Activated CD4-positive, alpha-beta T cell treated with anti-CD3 and anti-CD28 coated beads, Interleukin-2, Interleukin-4, amounts not matched to agents 100 ng/mL and 50 ng/mL, durations not matched to agents 16 hours and 8 hours (primary cell): ENCODE measurements at places on chromosomes 2 and 18.

GRCh38 chr18:5903386-5903785 lies 8.1 kb upstream of the TMEM200C start:
- DNase-seq = no peak

GRCh38 chr2:109736177-109736827 lies 57.8 kb upstream of the RGPD5 start:
- peak; percentile 24 for DNase-seq

- DNase-seq = peak; percentile 83
Measured at GRCh38 chr2:168432565-168433186, 23.4 kb upstream of the CERS6 start.

DNA sequence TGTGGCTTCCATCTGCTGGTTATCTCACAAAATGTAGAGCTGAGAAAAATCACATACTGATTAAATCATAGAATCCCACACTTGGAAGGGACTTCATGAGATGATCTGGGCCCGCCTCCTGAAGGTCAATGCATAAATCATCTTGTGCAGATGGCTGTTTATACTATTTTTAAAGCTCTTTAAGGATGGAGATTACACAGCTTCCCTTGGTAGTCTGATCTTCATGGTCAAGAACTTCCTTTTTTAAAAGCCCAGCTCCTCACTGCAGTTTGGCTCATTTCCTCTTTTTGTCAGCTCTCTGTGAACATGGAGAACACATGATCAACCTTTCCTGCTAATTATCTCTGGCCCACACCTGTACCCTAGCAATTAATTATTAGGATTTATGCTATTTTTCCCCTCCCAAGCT lies 25.9 kb downstream of the GCG start:
- no peak for DNase-seq

DNA sequence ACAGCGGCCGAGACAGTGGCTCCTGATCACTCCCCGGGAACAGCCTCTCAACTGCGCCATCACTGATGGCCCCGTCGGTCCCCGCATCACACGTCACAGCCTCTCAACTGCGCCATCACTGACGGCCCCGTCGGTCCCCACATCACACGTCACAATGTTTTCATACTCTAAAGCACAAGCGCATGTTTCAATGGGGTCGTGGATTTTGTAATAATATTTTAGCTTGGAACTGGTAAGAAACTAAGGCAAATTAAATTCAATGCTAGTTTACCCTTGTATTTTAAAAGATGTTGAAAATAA lies 44.2 kb upstream of the CTDP1 start:
- DNase-seq = no peak

DNA sequence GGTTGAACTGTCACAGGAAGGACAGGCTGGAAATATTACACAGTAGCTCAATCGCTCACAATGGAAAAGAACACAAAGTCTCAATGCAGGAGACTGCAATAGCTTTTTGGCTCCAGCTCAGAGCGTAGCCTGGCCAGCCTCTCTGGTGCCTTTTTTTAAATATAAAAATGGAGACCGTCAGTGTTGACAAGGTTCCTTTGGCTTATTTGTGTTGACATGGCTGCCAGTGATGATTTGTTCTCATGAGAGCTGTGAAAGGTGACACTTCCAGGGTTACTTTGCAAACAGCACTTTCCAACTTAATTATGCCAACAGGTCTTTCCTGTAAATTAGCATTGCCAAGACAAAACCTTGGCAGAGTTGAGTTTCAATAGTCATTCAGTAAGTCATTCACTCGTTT lies 70.8 kb downstream of the KCNE4 start:
- DNase-seq = no peak

DNA sequence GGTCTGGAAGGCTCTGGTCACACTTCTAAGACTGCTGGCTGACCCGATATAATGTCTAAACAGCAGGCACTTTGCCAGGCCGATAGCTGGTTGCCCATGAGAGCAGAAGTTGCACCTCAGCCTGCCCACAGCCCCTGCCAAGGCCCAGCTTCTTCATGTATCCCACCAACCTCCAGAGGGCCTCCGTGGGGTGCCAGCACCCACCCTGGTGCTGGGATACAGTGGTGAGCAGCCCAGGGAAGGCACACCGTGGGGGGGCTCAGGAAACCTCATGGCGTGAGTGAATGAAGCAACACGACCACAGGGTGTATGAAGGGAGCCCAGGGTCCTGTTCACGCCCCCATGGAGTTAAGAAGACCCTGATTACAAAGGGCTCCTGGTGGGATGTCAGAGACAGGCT lies 16.2 kb upstream of the GLI2 start:
- no peak for DNase-seq

- no peak for DNase-seq
Measured at GRCh38 chr2:222424276-222424728, at the start of gene SGPP2. Gene SGPP2 (plus strand): TSS chr2:222424543. CDS start chr2:222424603, 60 bp downstream.

- no peak for DNase-seq
Measured at GRCh38 chr18:48597671-48598070, 58.8 kb downstream of the CTIF start.

GRCh38 chr2:102509749-102510148 lies 36.7 kb downstream of the SLC9A4 start:
- no peak for DNase-seq

DNA sequence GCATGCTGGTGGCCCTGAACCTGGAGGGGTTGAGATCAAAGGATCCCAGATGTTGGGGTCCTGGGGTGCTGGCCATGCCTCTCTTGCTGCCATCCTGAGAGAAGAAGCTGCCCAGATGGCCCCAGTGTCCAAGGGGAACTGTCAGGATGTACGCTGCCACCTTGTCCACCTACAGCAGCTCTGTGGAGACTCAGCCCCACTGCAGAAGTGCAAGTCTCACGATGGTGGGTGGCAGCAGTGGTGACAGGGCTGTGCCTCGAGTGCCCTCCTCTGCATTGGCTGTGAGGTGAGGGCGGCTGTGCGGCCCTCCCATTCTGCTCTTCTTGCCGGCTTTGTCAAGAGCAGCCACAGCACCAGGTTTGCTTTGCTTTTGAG lies 24.7 kb downstream of the ODC1 start:
- no peak for DNase-seq

DNA sequence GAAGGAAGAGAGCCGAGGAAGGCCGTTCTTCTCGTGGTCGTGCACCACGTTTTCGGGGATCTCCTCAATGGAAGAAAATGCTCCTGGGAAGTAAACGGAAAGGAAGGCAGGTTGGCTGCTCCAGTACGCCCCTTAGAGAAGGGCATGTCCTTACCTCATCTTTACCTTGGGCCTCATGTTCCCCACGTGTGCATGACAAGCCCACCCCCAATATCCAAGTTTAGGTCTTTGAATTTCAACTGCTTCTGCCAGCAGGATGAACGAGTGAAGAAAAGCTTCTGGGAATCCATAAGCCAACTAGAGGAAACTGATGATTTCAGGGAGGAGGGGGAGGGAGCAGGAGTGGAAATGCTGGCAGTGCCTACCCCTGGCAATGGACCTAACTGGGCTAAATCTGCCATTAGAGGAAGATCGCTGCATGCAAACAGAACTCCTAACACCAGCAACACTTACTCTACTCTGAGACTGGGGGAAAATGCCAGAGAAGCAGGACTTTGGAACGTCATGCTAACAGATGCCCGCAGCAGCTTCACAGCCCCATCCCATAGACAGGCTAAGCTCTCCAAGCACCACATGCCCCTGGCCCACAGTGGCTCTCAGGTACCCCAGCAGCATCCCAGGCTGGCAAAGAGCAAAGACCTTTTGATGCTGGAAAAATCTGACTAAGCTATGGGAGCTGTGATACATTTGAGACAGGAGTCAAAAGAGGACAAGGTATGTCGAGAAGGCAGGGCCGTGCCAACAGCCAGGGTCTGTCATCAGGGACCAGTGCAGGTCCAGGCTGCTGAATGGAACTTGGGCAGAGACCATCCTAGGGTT lies 21.7 kb downstream of the CHST10 start:
- no peak for DNase-seq

DNA sequence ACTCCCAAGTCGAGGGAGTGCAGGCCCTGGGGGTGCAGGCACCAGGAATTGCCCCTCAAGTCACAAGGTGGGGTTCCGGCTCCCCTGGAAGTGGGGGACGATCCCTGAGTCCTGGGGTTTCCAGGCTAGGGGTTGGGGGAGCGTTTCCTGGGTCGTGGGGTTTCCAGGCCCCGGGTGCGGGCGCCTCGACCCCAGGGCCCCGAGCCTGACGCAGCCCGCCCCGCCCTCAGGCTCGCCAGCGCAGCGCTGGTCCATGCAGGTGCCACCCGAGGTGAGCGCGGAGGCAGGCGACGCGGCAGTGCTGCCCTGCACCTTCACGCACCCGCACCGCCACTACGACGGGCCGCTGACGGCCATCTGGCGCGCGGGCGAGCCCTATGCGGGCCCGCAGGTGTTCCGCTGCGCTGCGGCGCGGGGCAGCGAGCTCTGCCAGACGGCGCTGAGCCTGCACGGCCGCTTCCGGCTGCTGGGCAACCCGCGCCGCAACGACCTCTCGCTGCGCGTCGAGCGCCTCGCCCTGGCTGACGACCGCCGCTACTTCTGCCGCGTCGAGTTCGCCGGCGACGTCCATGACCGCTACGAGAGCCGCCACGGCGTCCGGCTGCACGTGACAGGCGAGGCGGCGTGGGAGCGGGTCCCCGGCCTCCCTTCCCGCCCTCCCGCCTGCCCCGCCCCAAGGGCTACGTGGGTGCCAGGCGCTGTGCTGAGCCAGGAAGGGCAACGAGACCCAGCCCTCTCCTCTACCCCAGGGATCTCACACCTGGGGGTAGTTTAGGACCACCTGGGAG lies 12.0 kb downstream of the SIGLEC15 start:
- peak; percentile 27 for DNase-seq

DNA sequence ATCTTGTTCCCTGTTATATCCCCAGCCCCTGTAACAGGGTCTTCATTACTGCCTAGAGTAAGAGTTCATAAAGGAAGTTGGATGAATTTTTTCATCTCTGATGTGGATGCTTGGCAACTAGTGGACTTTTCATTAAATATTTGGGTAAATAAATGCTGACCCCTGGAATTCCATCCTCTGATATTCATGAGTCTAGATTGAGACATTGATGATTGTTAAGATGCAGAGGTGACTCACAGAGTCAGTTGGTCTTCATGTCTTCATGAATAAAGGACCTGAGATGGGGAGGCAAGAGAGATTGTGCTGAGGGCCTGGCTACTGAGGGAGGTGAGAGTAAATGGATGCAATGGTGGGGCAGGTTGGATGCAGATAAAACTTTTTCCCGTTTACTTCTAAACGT lies 132.7 kb upstream of the NT5C1B start:
- DNase-seq = no peak

GRCh38 chr18:27382567-27383216 lies 197.6 kb upstream of the CHST9 start:
- no peak for DNase-seq

GRCh38 chr2:98084151-98084868 lies 2.7 kb upstream of the VWA3B start:
- DNase-seq = no peak

DNA sequence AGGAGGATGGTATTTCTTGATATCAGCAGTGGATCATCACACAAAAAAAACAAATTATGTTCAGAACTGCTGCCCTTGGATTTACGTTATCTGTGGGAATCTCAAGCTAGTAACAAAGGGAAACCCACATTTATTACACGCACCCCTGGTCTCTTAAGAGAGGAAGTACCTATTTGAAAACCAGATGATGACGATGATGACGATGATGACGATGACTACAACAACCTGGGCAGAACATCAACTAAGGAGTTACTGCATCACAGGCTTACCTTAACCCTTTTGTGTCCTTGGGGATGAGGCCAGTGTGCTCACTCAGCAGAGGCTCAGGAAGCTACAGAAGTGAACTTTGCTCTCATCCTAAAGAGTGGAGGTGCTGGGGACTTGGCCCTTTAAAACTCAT lies 169.4 kb downstream of the FSHR start:
- no peak for DNase-seq

DNA sequence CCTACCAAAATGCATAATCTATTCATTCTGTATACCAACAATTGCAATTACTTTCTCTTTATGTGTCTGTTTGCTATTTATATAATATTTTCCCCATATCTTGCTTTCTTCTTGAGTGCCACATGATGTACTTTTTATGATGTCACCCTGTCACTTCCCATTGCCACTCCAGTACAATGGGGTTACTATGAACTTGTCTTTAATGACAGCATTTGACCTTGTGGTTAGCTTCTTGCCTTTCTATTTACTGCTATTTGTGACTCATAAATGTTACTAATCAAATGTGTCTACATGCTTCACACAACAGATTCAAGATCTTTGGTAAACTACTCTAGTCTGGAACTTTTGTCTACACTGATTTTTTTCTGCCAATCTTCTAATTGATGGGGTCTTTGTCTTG lies 486.3 kb downstream of the NR4A2 start:
- DNase-seq = no peak

DNA sequence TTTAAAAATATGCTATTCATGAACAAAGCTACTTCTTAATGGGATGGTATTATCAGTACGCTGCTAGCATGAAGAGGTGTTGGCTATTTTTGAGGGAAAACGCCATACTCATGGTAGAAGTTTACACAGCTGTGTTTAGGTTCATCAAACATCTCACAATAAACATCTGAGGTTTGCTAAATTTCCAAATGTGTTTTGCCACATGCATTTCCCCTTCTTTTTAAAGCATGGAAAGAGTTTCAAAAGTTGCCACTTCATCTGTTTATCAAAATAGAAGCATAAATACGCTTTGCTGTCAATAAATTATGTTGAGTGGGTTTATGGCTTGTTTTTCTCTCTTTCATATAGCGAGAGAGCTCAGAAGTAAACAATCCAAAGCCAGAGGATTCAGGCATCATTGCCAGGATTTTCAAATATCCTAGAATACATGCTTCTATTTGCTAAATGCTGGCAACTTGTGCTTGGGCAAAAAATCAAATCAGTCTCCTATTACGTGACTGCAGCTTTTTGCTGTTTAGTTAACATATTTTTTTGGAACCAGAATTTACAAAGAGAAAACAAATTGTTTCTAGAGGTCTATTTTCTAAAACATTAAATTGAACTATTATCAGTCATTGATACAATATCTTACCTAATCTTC lies 1919.9 kb upstream of the LRRTM1 start:
- no peak for DNase-seq

GRCh38 chr18:26207937-26208336 lies 18.3 kb upstream of the TAF4B start:
- no peak for DNase-seq

- no peak for DNase-seq
Measured at GRCh38 chr2:236119476-236119875, 48.7 kb downstream of the GBX2 start.

GRCh38 chr2:43441195-43441594 lies 154.6 kb downstream of the THADA start:
- no peak for DNase-seq

GRCh38 chr2:152573168-152573567 lies 144.1 kb downstream of the PRPF40A start:
- DNase-seq = peak; percentile 93

GRCh38 chr2:52341732-52342131 lies 1309.8 kb upstream of the NRXN1 start:
- no peak for DNase-seq

DNA sequence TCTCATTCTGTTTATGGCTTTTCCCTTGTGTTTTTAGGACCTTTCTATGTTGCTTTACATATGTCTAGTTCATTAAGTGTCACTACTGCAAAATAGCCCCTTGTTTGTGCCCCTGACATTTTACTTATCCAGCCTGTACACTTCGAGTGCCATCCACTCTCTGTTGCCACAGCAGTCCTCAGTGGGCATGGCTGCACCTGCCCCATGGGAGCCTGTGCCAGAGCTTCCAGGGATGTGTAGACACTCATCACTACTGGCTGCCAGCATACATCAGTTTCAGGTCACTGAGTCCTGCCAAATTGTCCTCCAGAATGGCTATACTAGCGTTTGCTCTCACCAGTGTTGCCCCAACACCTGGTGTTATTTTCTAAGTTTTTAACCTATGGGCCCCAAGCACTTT lies 80.4 kb downstream of the ARMC9 start:
- no peak for DNase-seq

- no peak for DNase-seq
Measured at GRCh38 chr2:194602750-194603149, 1054.3 kb upstream of the SLC39A10 start.

- no peak for DNase-seq
Measured at GRCh38 chr2:102024410-102024809, 32.6 kb downstream of the IL1R2 start.
